ENCODE measurements at places on chromosomes 13 and 19. TPM values are rescaled to one million over a fixed set of nuclear protein-coding genes. Genes with fewer than 3 reads are reported as not detected.

The ZNF626 gene
- total RNA-seq = 7.8 TPM

GRCh38 chr13:36841391-36841790, 22.4 kb downstream of the RFXAP start:
- no peak for DNase-seq

DNA sequence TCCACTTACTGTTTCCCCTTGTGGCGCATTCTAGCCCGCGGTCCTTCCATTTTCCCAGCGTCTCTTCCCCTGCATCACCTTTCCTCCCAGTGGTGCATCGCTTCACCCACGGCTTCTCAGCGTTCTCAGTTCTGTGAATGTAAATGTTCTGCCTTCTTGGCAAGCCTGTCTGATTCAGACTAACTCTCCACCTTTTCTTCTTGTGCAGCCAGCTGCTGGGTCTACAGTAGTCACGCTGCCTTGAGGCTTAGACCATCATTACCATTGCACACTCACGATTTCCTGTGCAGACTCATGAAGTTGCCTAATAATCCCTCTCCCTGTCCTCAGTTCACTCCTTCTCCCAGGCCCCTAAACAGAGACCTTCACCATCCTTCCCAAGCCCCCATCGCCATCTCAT, 75.0 kb downstream of the DHRS12 start:
- DNase-seq = no peak

DNA sequence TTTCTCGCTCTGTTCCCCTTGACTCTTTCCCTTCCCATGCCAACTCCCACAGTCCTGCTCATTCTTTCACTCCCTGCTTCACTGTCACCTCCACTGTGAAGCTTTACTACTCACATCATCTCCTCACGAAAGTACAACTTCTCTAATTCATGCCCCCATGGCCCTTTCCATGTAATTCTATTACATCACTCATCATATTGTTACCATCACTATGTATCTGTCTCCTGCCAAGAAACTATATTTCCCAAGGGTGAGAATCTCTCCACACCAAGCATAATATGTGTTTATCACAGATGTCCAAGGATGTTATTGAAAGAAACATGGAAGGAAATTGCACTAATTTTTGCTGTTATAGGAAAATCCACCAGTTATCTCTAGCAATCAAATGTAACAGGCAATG, 37.2 kb upstream of the LRCH1 start:
- no peak for DNase-seq

Data from omental fat pad (tissue), 4 donors.